Right cardiac atrium (tissue), 5 donors: ENCODE measurements at places on chromosomes 1 and 21.

DNA sequence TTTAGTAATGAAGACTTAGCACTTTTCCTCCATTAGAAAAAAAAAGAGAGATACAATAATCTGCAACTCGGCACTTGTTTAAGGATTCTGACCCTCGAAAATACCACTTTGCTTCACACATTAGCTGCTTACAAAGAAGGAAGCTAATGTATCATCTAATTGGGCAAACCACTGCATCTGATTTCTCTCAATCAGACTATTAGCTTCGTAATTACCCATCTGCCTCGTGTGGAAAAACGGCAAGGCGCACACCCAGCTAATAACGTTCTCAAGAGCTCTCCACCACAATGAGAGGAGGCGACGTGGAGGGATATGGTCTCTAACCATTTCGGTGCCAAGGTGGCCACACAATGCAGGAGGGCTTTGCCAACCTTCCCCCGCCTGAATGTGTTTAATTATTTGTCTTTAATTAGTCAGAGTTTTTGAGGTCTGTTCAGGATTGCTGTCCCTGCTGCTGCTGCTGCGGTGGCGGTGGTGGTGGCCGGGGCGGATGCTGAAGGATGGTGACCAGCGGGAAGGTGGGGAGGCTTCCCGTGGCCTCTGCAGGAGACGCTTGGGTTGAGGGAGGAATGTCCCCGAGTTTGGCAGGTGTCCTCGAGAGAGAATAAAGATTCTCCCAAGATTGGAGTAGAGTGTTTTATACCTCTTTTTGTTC is 374.5 kb downstream of the RPS6KC1 start:
- no peak for DNase-seq

- no peak for DNase-seq
These were observed 246.9 kb upstream of the LRRC7 start for GRCh38 chr1:69320757-69321211.

- DNase-seq, result no peak
These were observed 10.9 kb downstream of the VWA5B1 start for GRCh38 chr1:20301463-20302107.

- DNase-seq, result no peak
These were observed 307.7 kb downstream of the SIPA1L2 start for GRCh38 chr1:232322162-232322734.

- DNase-seq, result no peak
These were observed 12.9 kb upstream of the ACTN2 start for GRCh38 chr1:236673289-236673919.

GRCh38 chr1:221994939-221995338 is 253.1 kb upstream of the DUSP10 start:
- no peak for DNase-seq

DNA sequence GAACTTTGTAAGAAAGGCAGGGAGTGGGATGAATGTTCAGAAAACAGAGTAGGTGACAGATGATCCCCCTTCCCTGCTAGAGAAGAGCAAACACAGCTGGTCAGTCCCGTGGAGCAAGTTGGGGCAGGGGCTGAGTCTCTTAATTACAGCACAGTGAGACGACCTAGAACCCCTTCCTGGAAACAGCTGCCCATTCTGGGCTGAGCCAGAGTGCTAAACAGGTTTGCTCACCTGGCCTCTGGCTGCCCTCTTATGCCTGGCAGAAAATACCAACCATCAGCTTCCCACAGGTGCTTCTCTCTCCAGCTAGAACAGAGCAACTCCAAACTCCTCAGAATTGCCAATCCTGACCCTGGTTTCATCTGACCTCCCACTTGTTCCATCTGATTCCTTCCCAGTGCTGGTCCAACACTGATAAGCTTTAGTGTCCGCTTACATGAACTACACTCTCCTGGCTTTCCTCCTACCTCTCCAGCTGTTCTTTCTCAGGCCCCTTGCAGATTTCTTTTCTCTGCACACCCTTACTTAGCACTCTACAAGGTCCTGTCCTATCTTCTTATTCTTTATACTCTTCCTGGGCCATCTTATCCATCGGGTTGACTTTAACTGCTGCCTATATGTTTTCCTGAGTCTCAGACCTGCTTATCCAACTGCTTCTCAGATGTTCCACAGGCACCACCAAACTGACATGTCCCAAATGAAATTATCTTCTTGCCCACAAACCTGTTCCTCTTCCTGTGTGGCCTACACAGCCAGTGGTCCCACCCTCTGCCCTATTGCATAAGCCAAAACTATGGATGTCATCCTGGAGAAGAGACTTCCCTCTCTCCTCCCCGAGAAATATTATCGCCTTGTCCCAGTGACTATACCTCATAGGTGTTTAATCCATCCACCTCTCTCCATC is 22.6 kb upstream of the COL9A2 start:
- DNase-seq, result no peak
